ENCODE measurements at places on chromosomes 16 and 17.

DNA sequence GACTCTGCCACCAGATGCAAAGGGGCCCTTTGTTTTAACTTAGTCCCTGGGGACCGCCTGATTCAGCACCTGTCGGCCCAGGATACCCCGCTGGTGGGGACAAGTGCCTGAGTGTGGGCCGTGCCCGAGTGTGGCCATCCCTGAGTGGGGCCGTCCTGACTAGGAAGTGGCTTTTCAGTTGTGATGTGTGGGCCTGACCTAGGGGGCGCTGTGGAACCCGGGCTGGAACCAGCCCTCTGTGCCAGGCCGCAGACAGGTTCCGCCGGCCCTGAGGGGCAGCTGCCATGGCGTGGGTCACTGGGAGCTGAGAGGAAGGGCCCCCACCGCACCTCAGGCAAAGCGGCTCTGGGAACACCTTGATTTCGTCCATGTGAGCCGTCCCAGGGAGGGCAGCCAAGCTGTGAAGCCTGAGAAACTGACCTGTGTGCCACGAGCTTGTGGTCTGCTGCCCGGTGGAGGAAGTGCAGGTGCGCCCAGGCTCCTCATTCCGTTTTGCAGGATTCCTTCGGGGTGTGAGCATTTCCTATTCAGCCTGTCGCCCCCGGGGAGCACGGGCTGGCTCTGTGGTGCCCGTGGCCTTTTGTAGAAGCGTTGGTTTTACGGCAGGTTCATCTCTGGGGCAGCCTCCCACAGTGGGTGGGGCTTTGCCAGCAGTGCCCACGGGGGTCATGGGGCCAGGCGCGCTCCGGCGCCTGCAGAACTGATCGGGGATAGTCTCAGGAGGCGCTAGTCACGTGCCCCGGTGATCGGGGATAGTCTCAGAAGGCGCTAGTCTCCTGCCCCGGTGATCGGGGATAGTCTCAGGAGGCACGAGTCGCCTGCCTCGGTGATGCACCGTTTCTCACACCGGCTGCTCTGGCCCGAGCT, 5.3 kb downstream of the RPL13 start:
- peak; percentile 54 for DNase-seq

- DNase-seq: no peak
These were observed 535 bp upstream of the AURKB start for GRCh38 chr17:8210761-8211458.

- peak; percentile 70 for DNase-seq
These were observed at the start of gene NFAT5 for GRCh38 chr16:69565671-69566239. Gene NFAT5, plus strand, starts transcription at chr16:69565966. Its CDS starts 336 bp downstream, at chr16:69566302.

GRCh38 chr17:77311371-77311981, 170.7 kb downstream of the SEC14L1 start:
- DNase-seq: peak; percentile 31

DNA sequence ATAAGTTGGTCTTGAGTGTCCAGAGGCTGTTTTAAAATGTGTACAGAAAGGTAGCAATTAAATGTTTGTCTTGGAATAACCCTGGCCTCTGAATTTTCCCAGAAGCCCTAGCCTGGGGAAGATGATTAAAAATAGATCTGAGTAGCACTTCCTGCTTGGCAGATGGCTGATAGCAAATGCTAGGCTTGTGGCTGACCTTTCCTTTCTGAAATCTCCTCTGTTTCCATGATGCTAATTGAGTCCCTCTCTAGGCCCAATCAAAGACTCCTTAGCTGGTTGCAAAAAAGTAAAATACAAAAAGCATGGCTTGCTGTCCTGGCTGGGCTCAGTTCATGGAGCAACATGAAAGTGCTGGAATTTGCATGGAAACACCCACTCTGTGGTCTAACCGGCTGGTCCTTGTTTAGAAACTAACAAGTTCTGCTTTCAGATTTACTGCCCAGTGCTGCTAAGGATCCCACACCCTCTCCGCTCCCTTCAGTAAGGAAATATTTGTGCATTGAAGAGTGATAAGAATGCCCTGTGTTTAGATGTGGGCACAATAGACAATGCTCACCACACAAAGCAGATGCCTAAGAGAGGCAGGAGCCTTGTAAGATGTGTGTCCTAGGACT, 40.8 kb downstream of the YPEL2 start:
- DNase-seq: peak; percentile 85

GRCh38 chr17:73343168-73343634, 31.4 kb upstream of the CDC42EP4 start:
- no peak for DNase-seq

DNA sequence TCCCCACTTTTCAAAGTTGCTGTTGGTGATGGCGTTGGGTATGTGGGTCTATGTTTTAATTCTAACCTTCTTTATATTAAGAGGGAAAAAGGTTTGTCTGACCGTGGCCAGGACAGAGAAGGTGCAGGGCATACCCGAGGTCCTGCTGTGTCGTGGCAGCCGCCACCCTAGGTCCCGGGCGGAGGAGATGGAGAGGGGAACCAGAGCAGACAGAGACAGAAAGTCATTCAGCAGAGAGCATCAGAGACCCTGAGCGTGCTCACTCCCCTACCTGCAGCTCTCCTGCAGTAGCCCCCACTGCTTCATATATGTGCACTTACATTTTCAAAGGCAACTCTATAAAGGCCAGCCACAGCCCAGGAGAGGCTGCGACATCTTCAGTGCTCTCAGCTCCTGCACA, 327.2 kb upstream of the TNRC6C start:
- no peak for DNase-seq

- no peak for DNase-seq
These were observed 106.2 kb downstream of the XYLT1 start for GRCh38 chr16:17364319-17365210.

DNA sequence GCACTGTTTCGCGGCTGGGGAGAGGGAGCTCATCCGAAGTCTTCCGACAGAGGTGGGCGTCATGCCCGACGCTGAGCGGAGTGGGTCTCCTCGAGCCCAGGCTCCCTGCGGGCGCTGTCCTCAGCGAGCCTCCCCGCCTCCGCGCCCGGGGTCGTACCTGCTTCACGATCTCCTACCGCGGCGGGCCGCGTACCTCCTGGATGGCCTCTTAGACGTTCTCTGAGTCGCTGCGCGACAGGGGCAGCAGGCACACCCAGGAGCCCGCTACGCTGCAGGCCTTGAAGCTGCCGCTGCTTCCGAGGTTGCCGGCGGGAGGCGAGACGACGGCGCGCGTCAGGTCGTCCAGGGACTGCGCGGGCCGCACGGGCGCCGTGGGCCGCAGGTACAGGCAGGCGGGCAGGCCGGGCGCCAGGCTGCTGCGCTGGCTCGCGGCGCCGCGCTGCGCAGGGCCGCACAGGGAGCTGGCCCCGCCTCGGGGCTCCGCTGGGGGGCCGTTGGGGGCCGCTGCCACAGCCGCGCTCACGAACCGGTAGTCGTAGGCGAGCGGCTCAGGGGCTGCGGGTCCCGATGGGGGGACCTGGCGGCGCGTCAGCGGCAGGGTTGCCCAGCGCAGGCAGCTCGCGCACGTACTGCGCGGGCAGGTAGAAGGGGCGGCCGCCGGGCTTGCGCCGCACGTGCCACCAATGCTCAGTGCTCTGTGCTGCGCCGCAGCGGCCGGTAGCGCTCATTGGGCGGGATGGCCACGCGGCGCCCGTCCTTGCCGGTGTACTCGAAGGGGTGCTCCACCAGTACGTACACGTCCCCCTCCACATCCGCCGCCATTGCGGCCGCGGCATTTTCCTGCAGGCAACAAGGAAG, 116.4 kb upstream of the SMURF2 start:
- DNase-seq: no peak

DNA sequence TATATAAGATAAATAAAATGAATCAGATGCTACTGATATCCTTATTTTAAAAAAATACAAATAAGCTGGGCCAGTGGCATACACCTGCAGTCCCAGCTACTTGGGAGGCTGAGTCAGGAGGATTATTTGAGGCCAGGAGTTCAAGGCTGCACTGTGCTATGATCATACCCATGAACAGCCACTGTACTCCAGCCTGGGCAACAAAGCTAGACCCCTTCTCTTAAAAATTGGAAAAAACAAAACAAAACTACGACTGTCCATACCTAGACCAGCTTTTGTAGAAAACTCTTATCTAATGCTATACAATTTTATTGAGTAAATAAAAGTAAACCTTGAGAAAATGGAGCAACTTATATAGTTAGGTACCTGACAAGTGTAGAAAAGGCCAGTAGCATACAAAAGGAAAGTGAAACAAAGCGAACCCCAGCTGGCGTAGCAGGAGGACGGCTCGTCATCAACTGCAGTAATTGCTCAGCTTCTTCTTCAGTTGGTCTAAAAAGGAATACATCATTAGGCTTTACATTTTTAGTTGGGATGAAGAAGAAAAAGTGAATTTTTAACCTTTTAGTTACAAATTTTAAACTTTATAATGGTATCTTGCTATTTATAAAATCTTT, 23.6 kb downstream of the INTS2 start:
- DNase-seq: no peak

DNA sequence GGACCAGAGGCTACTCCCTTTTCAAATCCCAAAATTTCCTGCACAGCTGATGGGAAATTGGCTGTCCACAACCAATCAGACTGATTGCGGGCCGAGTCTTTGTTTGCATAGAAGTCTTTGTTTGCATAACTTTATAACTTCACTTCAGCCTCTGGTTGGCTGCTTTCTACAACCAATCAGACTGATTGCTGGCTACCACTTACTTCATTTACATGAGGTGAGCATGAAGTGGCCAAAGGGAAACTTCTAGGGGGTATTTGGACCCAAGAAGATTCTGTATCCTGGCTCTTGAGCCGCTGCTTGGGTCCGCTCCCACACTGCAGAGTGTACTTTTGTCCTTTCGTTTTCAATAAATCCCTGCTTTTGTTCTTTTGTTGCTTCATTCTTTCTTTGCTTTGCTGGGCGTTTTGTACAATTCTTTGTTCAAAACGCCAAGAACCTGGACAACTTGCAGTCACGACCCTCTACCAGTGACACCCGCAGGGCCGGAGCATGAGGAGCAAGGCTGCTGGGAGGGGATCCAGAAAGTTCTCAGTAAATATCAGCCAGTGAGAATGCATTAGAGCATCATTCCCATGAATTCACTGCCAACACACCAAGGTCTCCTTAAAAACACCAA, 67.5 kb downstream of the IQCK start:
- DNase-seq: no peak
